ENCODE measurements at places on chromosomes 6 and 20.
A peak's percentile ranks its signal among the peaks of the same experiment; 100 is the strongest.

- no peak for DNase-seq
Measured at GRCh38 chr6:146359131-146359530, 184.5 kb upstream of the RAB32 start.

DNA sequence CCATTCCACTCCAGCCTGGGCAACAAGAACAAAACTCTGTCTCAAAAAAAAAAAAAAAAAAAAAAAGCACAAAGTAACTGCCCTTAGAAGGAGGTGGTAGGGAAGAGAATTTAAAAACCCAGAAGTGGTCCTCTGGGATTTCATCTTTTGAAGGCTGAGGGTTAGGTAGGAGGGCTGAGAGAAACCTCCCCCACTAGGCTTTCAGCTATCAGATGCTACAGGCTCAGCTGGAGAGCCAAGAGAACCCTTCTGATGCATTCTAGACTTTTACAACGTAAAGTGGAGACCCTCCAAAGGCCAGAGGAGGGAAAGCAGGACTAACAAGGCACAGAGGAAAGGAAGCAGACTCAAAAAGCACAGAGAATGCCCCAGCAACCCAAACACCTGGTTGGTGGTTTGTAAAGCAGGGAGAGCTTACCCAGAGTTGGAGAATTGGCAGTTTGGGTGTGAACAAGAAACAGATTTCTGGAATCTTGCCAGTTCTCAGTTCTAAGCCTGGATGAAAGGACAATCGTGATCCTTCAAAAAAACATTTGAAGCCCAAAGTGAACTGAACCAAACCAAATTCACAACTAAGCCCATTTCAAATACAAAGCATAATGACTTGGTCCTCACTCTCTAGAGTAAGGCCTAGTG is 23.2 kb upstream of the SPAG4 start:
- no peak for DNase-seq

GRCh38 chr20:38617011-38617829 is 15.6 kb downstream of the ARHGAP40 start:
- no peak for DNase-seq

DNA sequence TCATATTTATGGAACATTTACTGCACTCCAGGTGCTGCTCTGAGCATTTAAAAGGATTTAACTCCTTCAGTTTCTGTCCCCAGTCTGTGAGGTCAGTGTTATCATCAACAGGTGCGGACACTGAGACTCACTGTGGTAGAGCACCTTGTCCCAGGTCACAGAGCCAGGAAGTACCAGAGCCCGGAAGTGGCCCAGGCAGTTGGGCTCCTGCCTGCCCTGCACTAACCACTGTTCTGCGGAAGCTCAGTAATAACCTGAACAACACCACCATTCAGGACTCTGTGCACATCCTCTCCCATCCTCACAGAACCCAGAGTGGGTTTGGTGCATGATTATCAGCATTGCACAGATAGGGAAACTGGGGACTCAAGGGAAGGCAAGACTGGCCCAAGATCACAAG is 16.8 kb upstream of the SIRPG start:
- no peak for DNase-seq

GRCh38 chr6:18019539-18020534 is 32.4 kb upstream of the KIF13A start:
- no peak for DNase-seq

GRCh38 chr6:13406781-13407180 is 78.4 kb upstream of the TBC1D7 start:
- DNase-seq = no peak

GRCh38 chr6:77383026-77383425 is 80.3 kb downstream of the HTR1B start:
- no peak for DNase-seq

- no peak for DNase-seq
Measured at GRCh38 chr6:151254451-151255081, 14.8 kb downstream of the AKAP12 start.

DNA sequence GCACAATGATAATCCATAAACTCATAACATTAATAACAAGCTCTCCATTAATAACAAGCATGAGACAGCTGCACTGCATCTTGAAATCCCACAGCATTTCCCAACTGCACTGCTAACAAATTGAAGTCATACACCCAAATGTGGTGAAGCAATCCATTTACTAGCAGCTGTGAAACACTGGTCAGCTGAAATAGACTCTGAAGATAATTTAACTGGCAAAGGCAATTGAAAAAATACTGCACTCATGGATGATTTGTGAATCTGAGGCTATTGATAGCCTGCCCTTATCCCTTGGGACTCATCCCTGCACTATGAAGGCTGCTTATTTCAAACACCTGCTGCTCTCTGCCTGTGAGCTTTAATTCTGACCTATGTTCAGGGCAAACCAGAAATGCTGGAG is 49.1 kb upstream of the PLCB1 start:
- DNase-seq = no peak

DNA sequence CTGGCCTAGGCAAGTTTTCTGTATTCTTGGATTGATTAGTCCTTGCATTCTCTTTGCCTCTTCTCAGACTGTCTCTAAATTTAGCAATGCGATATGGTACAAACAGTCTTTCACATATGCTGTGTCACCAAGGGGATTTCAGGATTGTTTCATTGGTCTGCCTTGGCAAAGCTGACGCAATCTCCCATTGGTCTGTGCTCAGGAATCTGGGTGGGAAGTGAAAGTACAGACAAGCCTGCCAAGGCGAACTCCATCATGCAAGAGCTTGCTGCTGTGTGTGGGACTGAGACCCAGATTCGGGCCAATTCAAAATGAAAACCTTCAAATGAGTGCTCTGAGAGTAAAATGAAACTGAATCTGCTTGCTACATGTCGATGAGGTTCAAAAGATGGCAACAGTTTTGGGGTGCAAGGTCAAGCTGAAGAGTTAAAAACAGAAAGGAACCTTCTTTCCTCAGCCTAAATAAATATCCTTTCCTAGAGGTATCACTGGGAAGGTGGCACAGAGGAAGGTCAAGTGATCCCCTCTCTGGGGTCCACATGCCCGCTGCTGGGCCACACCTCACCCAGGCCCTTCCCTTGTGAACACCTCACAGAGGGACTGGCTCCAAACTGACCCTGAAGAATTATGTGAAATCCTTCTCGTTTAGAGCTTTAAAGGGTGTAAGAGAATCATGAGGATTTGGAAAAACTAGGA is 198.8 kb upstream of the PREP start:
- no peak for DNase-seq

DNA sequence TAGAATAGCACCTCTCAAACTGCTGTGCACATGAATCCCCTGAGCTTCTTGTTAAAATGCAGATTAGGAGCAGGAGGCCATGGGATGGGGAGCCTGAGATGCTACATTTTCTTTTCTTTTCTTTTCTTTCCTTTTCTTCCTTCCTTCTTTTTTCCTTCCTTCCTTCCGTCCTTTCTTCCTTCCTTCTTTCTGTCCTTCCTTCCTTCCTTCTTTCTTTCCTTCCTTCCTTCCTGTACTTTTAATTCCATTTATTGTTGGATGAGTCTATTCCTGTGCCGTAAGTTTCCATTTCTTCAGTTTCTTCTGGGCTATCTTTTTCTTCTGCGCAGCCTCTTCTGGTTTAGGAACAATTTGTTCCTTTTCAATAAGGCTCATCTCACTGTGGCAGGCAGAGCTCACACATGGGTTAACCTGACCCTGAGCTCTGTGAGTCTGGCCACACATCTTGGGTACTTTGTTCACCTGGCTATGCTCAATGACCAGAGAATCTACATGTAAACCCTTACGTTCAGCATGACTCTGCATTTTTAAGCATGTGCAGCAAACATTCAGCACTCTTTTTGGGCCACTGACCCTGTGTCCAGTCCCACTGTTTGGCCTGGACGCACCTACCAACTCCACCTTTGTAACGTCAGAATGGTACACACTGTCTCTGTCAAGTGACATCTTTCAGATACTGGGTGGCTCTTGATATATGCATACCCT is 114.7 kb upstream of the INSM1 start:
- no peak for DNase-seq

- DNase-seq = no peak
Measured at GRCh38 chr6:104887350-104887749, 27.6 kb upstream of the HACE1 start.

GRCh38 chr6:83265384-83265783 is 72.2 kb downstream of the RWDD2A start:
- no peak for DNase-seq

- no peak for DNase-seq
Measured at GRCh38 chr20:9119776-9120175, 50.9 kb downstream of the PLCB4 start.

GRCh38 chr20:21006611-21007010 is 99.5 kb downstream of the LINC00237 start:
- no peak for DNase-seq

GRCh38 chr6:166673309-166673708 is 46.3 kb upstream of the RPS6KA2 start:
- no peak for DNase-seq

GRCh38 chr20:20887593-20888265 is 175.3 kb upstream of the RALGAPA2 start:
- DNase-seq = no peak

DNA sequence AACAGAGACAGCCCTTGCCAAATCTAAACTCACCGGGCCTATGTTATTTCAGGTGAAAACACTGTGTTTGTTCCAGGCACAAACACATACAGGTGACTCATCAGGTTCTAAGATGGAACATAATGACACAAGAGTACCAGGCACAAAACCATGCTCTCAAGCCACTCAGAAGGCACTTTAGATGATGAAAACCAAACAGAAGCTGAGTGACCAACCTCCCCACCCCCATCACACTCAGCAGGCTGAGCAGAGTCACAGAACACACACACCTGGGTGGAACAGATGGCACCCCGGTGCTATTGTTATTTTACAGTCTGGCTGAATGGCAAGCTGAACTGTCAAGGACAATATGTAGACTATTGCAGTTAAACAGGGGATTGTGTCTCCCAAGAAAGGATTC is 20.6 kb upstream of the NKX2-2 start:
- DNase-seq = no peak

DNA sequence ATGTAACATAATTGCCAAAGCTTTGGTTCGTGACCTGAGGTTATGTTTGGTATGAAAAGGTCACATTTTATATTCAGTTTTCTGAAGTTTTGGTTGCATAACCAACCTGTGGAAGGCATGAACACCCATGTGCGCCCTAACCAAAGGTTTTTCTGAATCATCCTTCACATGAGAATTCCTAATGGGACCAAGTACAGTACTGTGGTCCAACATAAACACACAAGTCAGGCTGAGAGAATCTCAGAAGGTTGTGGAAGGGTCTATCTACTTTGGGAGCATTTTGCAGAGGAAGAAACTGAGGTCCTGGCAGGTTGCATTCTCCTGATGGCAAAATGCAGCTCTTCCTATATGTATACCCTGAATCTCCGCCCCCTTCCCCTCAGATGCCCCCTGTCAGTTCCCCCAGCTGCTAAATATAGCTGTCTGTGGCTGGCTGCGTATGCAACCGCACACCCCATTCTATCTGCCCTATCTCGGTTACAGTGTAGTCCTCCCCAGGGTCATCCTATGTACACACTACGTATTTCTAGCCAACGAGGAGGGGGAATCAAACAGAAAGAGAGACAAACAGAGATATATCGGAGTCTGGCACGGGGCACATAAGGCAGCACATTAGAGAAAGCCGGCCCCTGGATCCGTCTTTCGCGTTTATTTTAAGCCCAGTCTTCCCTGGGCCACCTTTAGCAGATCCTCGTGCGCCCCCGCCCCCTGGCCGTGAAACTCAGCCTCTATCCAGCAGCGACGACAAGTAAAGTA is 547 bp upstream of the ESR1 start:
- peak; percentile 13 for DNase-seq

GRCh38 chr6:108877046-108877751 is 29.0 kb downstream of the ARMC2 start:
- no peak for DNase-seq

- no peak for DNase-seq
Measured at GRCh38 chr6:128380891-128381290, 139.5 kb downstream of the PTPRK start.

DNA sequence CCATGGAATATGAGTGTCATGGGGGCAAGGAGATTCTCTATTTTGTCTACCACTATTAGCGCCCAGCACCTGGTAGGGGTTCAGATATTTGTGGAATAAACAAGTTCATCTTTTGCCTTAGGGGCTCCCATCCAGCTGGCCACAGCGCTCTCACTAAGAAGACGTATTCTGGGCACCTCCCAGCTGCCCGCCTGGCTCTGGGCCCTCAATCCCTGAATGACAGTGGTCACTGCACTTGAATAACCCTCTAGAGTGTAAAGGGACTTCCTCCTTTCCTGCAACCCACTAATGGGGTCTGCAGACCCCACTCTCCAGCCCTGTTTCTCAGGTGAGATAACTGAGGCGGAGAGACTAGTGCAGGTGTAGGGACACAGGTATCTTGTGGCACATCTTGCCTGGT is 36.2 kb downstream of the SNX5 start:
- DNase-seq = no peak

- no peak for DNase-seq
Measured at GRCh38 chr6:5878792-5879191, 127.9 kb downstream of the NRN1 start.

- no peak for DNase-seq
Measured at GRCh38 chr6:129417416-129418086, 292.4 kb downstream of the ARHGAP18 start.

- DNase-seq = no peak
Measured at GRCh38 chr6:44201638-44202303, 15.0 kb upstream of the MYMX start.

DNA sequence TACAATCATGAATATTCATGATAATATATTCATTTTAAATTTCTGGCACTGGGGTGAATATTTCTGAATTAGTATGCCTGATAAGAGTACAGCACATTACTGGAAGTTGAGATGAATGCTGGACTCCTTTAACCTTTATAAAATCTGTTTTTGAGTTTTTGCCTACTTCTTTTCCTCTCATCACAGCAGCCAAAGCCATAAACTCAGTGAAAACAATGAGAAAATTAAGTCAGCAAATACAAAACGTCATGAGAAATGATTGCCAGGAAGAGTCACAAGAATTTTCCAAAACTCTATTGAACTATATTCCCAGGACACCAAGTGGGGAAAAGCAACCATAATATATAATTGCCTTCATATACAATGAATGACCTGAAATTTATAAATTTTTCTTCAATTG is 837.6 kb downstream of the TBC1D32 start:
- no peak for DNase-seq

DNA sequence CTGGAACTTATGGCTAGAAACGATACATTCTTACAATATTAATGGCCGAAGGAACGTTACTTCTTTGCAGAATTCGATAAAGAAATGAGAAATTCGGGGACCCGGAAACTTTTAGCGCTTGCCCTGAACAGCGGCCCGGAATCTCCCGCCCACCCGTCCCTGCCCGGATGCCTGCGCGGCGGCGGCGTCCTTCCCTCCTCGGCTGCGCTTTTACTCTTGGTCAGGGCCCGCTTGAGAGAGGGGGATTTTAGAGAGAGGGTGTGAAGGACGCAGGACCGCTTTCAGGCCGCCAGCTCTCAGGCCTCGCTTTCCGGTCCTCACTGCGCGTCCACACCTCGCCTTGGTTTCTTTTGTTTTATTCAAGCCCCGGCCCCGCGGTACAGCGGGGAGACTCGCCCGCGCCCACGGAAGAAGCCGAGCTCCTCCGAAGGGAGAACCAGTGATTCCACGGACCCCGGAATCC is 243.7 kb downstream of the ARID1B start:
- DNase-seq = peak; percentile 71

GRCh38 chr6:21067521-21067920 is 526.0 kb upstream of the SOX4 start:
- DNase-seq = no peak
